ENCODE measurements at places on chromosomes 11 and 22.

DNA sequence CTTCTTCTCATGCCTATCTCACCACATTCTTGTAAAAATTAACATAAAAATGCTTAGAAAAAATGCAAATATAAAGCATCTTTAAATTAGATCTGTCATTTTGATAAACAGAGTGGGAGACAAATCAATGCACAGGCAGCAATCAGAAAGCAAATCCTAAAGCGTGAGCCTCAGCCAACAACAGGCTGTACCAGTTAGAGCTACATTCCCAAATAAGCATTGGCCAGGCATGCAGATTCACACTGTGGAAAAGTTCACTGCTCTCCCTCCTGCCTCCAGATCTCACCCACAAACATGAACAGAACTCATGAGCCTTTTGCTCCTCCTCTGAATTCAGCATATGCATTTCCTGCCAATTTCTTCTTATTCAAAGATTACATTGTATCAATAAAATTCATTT, 115.2 kb upstream of the FAT3 start:
- no peak for DNase-seq

DNA sequence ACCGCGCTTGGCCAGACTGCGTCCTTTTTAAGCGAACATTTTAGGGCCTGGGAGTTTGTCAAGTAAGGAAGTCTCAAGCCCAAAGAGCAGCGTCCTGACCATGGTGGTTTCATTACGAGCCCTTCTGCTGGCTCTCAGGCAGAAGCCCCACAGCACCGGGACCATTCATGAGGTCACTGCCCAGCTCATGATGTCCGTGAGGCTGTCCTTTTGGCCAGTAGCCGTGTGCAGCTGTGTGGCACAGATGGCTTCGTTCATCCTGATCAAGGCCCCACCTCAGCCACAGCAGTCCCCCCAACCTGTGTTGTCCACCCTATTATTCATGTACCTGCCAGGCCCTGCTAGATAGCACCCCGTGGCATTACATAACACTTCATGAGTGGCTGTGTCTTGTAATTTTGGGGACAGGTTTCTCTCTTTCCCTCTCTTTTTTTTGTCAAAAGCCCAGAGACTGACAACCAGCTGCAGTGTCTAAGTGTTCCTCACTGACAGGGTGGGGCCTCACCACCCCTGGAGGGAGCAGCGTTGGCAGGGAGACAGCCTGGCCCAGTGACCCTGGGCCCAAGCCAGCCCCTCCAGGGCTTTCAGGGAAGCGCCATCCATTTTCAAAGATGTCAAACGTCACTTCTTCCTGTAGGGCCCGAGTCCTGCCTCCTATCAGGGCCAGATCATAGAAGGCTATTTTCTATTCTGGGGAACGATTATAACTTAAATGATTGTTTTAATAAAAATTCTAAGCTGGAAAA, 21.8 kb upstream of the CABP7 start:
- DNase-seq, result no peak

DNA sequence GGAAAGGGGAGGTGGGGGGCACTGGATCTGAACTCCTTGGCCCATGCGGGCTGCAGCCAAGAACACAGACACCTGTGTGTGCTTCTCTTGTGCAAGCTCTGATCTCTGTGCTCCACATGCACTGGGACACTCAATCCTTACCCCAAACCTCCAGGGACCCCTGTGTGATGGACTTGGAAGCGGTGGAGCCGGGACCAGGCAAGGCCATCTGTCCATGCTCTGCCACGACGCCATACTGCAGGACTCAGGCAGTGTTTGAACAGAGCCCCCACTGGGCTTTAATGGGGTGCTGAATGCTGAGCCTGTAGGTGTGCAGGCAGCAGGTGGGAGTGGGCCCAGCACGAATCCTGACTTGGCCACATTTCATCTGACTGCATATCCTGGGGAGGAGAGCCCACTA, 23.4 kb downstream of the PPM1F start:
- DNase-seq, result no peak

GRCh38 chr22:43928908-43929307, 5.3 kb downstream of the PNPLA3 start:
- no peak for DNase-seq

DNA sequence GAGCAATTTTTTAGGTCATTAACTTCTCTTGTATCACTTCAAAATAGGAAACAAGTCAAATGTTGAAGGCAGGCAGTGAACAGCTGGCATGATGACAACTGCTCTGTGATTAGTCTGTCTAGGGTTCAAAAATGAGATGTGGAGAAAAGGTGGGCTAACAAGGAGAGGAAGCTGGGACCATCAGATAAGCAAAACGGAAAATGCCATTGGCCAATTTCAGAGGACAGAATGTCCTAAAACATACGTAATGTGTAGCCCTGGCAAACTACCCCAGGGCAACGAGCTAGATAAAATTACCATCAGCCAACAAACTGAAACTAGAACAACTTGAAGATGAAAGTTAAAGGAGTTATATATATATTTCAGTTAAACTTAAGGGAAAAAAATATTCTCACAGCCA, 93.2 kb downstream of the RELT start:
- no peak for DNase-seq

GRCh38 chr11:118180300-118180703, 3.9 kb upstream of the SCN2B start:
- DNase-seq, result no peak

All from HFFc6 (cell line).